G401 (cell line): ENCODE measurements at places on chromosomes 1 and 21.

- DNase-seq = no peak
Measured at GRCh38 chr1:55618199-55618598, 403.0 kb upstream of the USP24 start.

DNA sequence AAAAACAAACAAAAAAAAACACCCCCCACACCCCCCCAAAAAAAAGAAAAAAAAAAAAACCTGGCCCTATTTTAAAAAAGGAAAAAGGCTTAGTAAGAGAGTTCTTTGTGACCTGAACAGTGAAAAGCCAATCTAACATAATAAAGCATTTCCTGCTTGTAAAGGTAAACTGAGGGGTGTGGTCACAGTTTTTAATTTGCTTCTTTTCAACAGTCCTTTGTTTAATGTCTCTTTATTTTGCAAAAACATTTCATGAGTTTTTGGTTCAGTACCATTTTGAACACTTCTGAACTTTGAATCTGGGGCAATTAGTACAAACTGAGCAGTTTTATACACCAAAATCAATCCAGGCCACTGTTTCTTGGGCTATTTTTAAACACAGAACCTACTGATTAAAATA is 37.6 kb downstream of the TOR3A start:
- no peak for DNase-seq

- DNase-seq = no peak
Measured at GRCh38 chr1:231233735-231234417, 7.1 kb upstream of the GNPAT start.

- no peak for DNase-seq
Measured at GRCh38 chr21:29092102-29092959, 18.9 kb upstream of the CCT8 start.

GRCh38 chr1:167262836-167263235 is 42.1 kb downstream of the POU2F1 start:
- no peak for DNase-seq
